ENCODE measurements at places on chromosomes 12 and 14.

DNA sequence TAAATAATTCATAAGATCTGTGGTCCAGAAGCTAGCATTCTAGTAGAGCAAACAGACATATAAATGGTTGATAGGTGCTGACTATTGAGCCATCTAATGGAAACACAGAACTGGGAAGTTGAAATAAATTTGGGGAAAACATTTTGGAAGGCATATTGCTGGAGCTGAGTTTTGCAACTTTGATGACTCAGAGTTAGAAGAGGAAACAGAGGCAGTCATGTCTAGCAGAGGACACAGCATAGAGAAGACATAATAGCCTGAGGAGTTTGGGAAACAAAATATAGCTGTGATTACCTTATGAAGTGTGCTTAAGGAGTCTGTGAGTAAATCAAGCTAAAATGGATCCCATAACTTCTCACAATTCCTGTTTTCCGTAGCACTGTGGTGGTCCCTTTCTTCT lies 86.9 kb upstream of the FLRT2 start:
- no peak for DNase-seq

- no peak for DNase-seq
These were observed 1123.0 kb downstream of the VRK1 start for GRCh38 chr14:97920201-97920600.

DNA sequence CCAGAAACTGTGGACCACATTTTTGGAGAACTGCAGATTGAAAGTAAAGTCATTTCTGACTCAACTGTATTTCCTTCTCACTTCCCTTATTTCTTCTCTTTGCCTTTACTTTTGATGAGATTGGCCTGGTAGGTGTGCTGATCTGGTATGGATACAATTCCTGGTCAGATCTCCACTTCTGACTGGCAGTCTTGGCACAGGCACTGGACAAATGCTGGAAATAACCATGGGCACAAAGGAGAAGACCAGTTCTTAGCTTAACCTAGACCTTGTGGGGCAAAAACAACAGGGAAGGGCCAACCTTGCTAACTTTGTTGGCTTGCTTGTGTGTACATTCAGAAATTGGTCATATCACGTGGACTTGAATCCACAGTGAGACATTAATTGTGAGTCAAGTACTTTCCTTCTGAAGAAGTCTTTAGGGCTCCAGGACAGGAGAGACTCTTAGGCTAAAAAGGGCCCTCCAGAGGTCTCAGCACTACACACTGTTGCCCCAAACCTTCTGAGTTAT lies 75.0 kb downstream of the DIP2B start:
- DNase-seq = no peak

DNA sequence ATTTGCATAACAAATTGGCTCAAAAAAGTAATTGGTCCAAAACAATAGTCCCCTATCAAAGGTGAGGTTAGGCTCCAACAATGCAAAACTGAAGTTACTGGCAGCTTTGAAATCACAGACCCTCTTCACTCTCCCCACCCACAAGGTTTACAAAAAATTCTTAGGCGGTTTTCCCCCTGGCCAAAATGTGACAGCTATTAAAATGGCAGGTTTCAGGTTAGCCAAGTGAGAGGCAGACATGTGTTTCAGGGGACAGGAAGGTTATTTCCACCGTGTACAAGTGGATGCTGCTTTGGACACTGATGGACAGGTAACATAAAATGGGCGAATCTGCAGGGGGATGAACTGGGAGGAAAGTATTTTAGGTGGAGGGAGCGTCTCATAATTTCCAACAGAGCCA lies 888 bp upstream of the SPIC start:
- no peak for DNase-seq

GRCh38 chr12:12922191-12922616 lies 29.8 kb downstream of the GPRC5D start:
- DNase-seq = no peak

- no peak for DNase-seq
These were observed 189.2 kb upstream of the MGAT4C start for GRCh38 chr12:86445356-86445755.

GRCh38 chr12:42076976-42077375 lies 67.7 kb downstream of the GXYLT1 start:
- DNase-seq = no peak

DNA sequence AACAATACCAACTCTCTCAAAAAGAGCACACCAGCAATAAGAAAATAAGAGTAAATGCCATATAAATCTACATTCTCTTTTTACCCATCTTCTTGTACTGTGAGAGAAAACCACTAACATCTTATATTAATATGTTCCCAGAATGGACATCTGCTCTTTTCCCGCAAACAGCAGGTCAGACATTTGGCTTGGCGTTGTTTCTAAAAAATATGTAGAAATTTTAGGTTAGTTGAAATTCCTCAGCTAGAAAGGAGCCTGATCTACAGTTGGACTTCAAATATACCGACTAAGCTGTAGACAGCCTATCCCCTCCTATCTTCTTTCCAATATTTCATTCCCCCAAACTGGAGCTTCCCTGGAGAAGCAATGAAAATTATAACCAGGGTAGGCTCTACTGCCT lies 88.7 kb downstream of the PPP2R5E start:
- no peak for DNase-seq

DNA sequence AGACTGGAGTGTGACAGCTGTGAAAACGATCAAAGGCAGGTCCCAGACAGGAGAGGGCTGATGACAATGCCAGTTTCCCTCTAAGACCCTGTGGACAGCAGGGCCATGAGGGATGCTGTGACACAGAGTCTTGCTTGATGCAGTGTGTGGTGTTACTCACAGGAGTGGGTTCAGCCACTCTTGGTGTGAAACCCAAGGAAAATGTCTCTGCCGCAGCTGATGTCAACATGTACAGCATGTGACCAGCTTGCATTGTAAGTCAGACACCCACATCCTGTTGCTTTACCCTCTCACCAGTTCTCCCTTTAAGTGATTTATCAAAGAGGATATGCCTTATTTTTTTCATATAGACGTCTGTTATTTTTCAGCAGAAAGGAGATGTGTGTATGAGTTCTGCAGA lies 268.6 kb downstream of the BTG1 start:
- DNase-seq = no peak

DNA sequence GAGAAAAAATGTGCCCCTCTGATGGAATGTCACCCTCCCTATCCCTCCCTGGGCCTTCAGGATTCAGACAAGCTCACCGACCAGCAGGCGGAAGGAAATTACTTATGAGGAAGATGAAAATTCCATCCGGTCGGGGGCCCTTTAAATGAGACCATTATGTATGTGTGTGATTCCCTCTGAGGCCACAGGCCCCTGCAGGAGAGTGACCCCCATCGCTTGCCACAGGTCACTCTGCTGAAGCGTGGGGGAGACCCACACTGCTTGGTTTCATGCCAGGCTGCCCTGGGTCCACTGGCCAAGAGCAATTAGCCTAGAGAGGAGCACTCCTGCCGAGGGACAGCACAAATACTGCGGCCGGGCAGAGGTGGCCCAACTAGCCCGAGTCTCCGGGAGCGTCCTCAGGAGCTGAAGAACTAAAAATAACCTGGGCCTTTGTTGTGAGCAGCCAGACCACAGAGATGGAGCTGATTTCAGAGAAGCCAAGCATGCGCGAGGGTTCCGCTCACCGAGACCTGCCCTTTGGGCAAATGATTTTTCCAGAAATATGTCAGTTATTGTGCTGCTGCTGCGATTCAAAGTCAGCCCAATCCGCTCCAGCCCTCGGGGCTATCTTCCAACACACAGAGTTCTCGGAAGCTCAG lies 276.4 kb downstream of the DPF3 start:
- DNase-seq = no peak

DNA sequence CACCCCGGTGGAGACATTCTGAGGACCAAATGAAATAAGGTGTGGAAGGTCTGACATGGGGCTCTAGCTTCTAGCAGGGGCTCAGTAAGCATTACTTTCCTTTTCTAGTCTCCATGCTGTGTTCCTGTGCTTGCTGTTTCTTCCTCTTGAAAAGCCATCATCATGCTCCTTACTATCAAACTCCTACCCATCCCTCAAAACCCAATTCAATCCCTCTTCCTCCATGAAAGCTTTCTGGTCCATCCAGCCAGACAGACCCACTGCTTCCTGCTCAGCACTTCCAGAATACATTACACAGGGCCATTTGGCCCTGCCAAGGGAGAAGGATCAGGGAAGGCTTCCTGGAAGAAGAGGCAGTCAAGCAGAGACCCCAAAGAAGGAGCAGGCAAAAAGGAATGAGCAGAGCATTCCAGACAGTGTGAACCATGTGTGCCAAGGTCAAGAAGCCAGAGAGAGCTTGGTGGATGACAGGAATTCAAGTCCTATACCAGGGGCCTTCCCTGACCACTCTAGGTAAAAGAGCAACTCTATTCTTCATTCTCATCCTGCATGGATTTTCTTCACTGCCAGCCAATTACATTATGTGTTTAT lies 59.5 kb downstream of the NUAK1 start:
- DNase-seq = no peak

DNA sequence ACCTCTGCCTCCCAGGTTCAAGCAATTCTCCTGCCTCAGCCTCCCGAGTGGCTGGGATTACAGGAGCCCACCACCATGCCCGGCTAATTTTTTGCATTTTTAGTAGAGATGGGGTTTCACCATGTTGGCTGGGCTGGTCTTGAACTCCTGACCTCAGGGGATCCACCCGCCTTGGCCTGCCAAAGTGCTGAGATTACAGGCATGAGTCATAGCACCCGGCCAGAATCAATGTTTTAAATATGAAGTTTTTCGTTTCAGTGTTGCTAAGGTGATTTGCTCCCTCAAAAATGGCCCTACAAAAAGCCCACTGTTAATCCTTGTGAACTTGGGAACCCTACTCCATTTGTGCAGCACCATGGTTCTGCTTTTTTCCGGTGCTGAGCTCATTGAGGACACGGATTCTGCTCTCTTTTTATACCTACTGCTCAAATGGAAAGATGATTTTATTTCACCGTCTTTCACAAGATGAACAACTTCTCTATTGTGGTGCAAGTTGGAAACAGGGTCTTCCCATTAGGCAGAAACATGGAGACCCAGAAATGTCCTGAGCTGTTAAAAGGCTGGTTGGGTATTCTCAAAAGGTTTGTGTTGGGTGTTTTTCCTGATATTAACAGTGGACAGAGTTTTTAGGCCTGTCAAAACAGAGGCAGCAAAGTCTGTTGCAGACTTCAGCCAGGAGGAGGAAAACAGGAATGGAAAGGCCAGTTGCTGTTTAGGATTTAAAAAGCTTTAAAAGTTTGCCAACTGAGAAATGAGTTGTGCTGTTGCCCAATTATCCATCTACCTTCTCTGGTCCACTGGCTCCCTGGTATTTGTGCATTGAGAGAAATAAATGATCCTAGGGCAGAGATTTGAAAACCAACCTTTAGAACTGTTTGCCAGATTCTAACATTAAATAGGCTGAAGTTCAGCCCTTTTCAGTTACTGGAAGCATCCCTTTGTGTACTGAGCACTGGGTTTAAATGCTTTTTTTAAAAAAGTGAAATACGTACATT lies 85.8 kb downstream of the ATP23 start:
- no peak for DNase-seq

- DNase-seq = no peak
These were observed 60.5 kb downstream of the PTPRQ start for GRCh38 chr12:80504389-80505163.

GRCh38 chr12:116604951-116605641 lies 45.9 kb downstream of the MAP1LC3B2 start:
- DNase-seq = no peak

DNA sequence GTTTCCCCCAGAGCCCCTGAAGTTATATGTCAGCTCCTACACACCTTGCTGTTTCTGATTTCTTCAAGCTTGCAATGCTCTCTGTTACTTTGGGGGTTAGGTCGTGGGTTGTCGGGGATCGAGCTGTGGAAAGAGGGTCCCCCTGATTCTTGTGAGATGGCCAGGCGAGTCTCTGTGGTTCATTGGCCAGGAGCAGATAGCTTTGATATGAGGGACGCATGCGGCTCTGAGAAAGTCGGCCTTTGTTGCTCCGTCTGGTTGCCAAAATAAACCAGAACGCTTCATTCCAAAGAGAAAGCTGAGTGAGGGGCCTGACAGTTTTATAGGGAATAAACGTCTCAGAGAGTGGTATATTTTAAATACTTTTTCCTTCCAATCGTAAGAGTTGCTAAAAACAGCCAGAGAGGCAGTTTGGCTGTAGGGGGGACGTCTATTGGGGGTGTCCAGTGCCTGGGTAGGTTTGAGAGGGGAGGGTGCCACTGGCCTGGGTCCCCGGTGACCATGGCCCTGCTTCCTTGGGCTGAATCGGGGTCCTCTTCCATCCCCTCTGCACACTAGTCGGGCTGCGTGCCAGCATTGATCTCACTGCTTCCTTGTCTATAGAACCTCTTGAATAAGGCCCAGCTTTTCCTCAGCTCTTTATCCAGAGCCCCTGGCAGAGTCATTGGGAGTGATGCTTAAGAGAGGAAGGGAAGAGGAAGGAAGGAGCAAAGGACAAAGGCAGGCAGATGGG lies 18.9 kb downstream of the CCND2 start:
- no peak for DNase-seq

GRCh38 chr14:106268013-106268727 lies 741.8 kb downstream of the TMEM121 start:
- peak; percentile 97 for DNase-seq

DNA sequence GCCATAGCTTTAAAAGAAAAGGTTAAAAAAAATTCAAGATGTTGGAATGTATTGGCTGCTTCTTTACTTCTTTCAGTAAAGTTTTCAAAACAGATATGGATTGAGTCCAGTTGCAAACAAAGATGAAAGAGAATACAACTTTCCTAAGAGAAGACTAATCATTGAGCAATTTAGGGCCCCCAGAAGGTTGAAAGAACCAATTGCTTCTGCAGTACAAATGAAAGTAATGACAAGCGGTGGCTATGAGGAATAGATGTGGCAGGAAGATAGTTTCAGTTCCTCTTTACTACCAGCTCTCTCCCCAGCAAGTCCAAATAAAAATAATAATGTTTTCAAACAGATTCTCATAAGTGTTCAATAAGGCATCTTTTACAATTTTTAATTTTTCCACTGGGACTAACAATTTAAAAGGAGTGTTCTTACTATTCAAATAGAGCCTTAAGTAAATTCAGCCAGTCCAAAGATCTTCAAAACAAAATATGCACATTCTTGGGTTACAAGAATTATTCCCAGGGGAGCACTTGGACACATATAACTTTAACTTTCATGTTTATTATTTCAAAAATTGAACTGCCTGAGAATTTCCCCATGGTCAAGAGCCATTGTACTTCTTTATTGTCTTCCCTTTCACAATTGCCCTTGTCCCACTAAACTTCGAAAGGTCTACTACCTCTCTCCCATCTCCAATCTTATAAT lies 62.3 kb upstream of the PPP1R12A start:
- no peak for DNase-seq

- DNase-seq = no peak
These were observed 216.5 kb downstream of the PHLDA1 start for GRCh38 chr12:75814851-75815754.

GRCh38 chr12:18054925-18055619 lies 34.9 kb downstream of the RERGL start:
- DNase-seq = no peak

- peak; percentile 20 for DNase-seq
These were observed 400 bp downstream of the CHST11 start for GRCh38 chr12:104456950-104457745.

DNA sequence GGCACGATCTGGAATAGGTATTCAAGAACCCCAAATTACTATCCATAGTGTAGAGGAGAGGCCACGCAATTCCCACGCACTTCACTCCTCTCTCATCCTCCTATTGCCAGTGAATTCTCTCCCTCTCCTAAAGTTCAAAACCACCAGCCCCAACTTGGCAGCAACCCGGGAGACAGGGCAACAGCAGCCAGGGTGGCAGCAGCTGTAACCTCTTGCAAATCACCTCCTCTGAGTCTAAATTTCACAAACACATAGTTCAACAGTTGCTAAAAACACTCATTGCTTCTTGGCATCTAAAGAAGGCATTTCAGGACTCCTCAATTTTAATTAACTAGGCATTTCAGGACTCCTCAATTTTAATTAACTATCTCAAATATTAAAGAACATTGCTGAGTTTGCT lies 37.7 kb upstream of the MANSC4 start:
- no peak for DNase-seq

GRCh38 chr14:58430156-58430555 lies 2.6 kb downstream of the KIAA0586 start:
- DNase-seq = no peak
